ENCODE measurements at places on chromosomes 12 and 14. TPM values are rescaled to one million over a fixed set of nuclear protein-coding genes. Genes with fewer than 3 reads are reported as not detected.

The PLEKHD1 gene
- not detected for total RNA-seq

The IQSEC3 gene
- total RNA-seq: 1.0 TPM

The CARMIL3 gene
- total RNA-seq: 0.99 TPM

The ZNF219 gene
- total RNA-seq: 9.2 TPM

The BATF gene
- 179 TPM for total RNA-seq

The ANG gene
- total RNA-seq: 0.38 TPM

The RPGRIP1 gene
- not detected for total RNA-seq

The DNAI7 gene
- total RNA-seq: 0.10 TPM

The GPR65 gene
- total RNA-seq: 11.1 TPM

The MLXIP gene
- 22.0 TPM for total RNA-seq

The OR4K5 gene
- total RNA-seq: not detected

The CCDC38 gene
- not detected for total RNA-seq

The SERPINA12 gene
- total RNA-seq: not detected

The IFI27L1 gene
- total RNA-seq: 33.9 TPM

The MMP19 gene
- not detected for total RNA-seq

The P2RX2 gene
- not detected for total RNA-seq

The GCN1 gene
- 128 TPM for total RNA-seq

The KMT2D gene
- total RNA-seq: 49.0 TPM

The PTCSC3 gene
- not detected for total RNA-seq

The NTS gene
- total RNA-seq: not detected

The SERPINA10 gene
- not detected for total RNA-seq

The MGP gene
- not detected for total RNA-seq

The BRF1 gene
- total RNA-seq: 23.4 TPM

The TRPV4 gene
- total RNA-seq: not detected

The MYF6 gene
- not detected for total RNA-seq

The ASPG gene
- total RNA-seq: not detected

The CEBPE gene
- total RNA-seq: 0.43 TPM

The COX8C gene
- 0.79 TPM for total RNA-seq

The KRT80 gene
- not detected for total RNA-seq

The ADCY6 gene
- 0.15 TPM for total RNA-seq

The PAH gene
- total RNA-seq: not detected

The PLEK2 gene
- total RNA-seq: 3.2 TPM

The SLC41A2 gene
- 3.5 TPM for total RNA-seq
